A549 treated with dexamethasone at 1 μM for 4 hours (cell line): ENCODE measurements at places on chromosomes 12 and 14. TPM values are rescaled to one million over a fixed set of nuclear protein-coding genes. Genes with fewer than 3 reads are reported as not detected.

Gene KERA
- total RNA-seq, result not detected in 5 replicates

Gene SLC25A21
- total RNA-seq, result 0.53 to 1.3 TPM (median 0.89 TPM) in 5 replicates

Gene LRP1-AS
- total RNA-seq, result not detected in 5 replicates

Gene DEGS2
- total RNA-seq, result 1.5 to 3.3 TPM (median 2.8 TPM) in 5 replicates

Gene PEX5
- total RNA-seq, result 23.8 to 29.3 TPM (median 28.5 TPM) in 5 replicates

Gene KRT71
- total RNA-seq, result 0.06 TPM in 1 of 5 replicates, not detected in the others

Gene PARPBP
- 18.2 to 21.0 TPM (median 18.8 TPM) in 5 replicates for total RNA-seq

Gene TAS2R8
- not detected in 5 replicates for total RNA-seq

Gene RNU4-1
- not detected in 5 replicates for total RNA-seq

Gene GPR135
- 0.51 to 1.1 TPM (median 0.86 TPM) in 5 replicates for total RNA-seq

Gene OVCH1
- total RNA-seq, result not detected in 5 replicates

Gene IGF1
- 0.26 TPM in 1 of 5 replicates, not detected in the others for total RNA-seq

Gene SYNE3
- 0.37 to 1.0 TPM (median 0.91 TPM) in 5 replicates for total RNA-seq

Gene KRT77
- not detected in 5 replicates for total RNA-seq

Gene GUCY2C
- total RNA-seq, result 0.03 TPM in 1 of 5 replicates, not detected in the others

Gene FAM181A
- total RNA-seq, result not detected in 5 replicates

Gene TAS2R42
- not detected in 5 replicates for total RNA-seq

Gene TAS2R31
- total RNA-seq, result 0.08 to 0.27 TPM (median 0.11 TPM) in 4 of 5 replicates, not detected in the other

Gene PPP1CC
- 129 to 188 TPM (median 167 TPM) in 5 replicates for total RNA-seq

Gene SELPLG
- total RNA-seq, result 0.82 to 1.2 TPM (median 0.99 TPM) in 5 replicates

Gene LRIG3
- 3.6 to 4.8 TPM (median 3.8 TPM) in 5 replicates for total RNA-seq

Gene TCL1B
- total RNA-seq, result not detected in 5 replicates

Gene RPL10L
- not detected in 5 replicates for total RNA-seq

Gene RAD51B
- 4.1 to 4.8 TPM (median 4.4 TPM) in 5 replicates for total RNA-seq

Gene KCNMB4
- total RNA-seq, result 0.20 to 0.49 TPM (median 0.30 TPM) in 5 replicates

Gene KRT80
- 26.5 to 44.3 TPM (median 38.1 TPM) in 5 replicates for total RNA-seq

Gene ZNF384
- 49.3 to 61.4 TPM (median 58.0 TPM) in 5 replicates for total RNA-seq

Gene CCDC85C
- 29.4 to 44.2 TPM (median 40.2 TPM) in 5 replicates for total RNA-seq
